ENCODE measurements at places on chromosomes 16 and 17. TPM values are rescaled to one million over a fixed set of nuclear protein-coding genes. Genes with fewer than 3 reads are reported as not detected.
A peak's percentile ranks its signal among the peaks of the same experiment; 100 is the strongest.

CDH5 gene
- not detected for total RNA-seq

GRCh38 chr17:80819422-80820164 is 172.0 kb upstream of the CHMP6 start:
- no peak for DNase-seq

- DNase-seq: no peak
Measured at GRCh38 chr16:76351441-76351840, 74.2 kb downstream of the CNTNAP4 start.

DNA sequence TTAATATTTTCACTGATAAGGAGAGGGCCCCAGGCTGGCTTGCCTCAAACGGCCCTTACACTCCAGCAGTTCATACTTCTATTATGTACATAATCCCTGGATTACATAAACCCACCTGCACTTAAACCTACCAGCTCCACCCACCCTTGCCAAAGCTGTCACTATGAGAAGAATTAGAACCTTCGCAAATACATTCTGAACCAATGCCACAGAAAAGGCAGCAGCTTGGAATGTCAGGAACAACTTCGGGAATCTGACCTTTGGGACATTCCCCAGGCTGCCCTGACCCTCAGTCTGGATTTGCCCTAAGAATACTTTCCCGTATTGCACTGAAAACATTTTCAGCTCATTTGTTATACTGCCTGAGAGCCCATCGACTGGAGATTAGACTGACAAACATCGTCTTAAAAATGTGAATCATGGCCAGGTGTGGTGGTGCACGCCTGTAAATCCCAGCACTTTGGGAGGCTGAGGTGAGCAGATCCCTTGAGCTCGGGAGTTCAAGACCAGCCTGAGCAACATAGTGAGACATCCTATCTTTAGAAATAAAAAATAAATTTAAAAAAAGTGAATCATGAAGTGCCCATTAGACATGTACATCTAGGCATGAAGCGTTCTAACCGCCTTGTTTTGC is 21.0 kb upstream of the SEC14L1 start:
- no peak for DNase-seq

GRCh38 chr17:32461853-32462617 is 17.7 kb downstream of the PSMD11 start:
- peak; percentile 52 for DNase-seq

GRCh38 chr17:68437979-68438822 is 19.1 kb downstream of the WIPI1 start:
- DNase-seq: peak; percentile 47

- DNase-seq: no peak
Measured at GRCh38 chr17:44004077-44004760, at the start of gene NAGS. TSS of gene NAGS (plus strand) at chr17:44004622. CDS start at chr17:44004664, 42 bp downstream.
